ENCODE measurements at places on chromosomes 1 and 21. TPM values are rescaled to one million over a fixed set of nuclear protein-coding genes. Genes with fewer than 3 reads are reported as not detected.

The IL6R gene
- total RNA-seq: 13.4 TPM

The SLC5A9 gene
- not detected for total RNA-seq

The ANKRD34A gene
- total RNA-seq: 0.07 TPM

The REN gene
- not detected for total RNA-seq

The DENND2D gene
- 1.5 TPM for total RNA-seq

The YIPF1 gene
- 13.3 TPM for total RNA-seq

The CFH gene
- total RNA-seq: 3.8 TPM

The FCRLA gene
- total RNA-seq: not detected

The GCSAML gene
- total RNA-seq: not detected

The GJA9 gene
- not detected for total RNA-seq

The OR2T11 gene
- total RNA-seq: not detected

The DNAI4 gene
- 0.90 TPM for total RNA-seq

The KRTAP19-1 gene
- total RNA-seq: not detected

The RIPPLY3 gene
- total RNA-seq: 0.64 TPM

The SPRR4 gene
- not detected for total RNA-seq

Data from A549 treated with RU486 at 1 μM for 4 hours (cell line).